NCI-H2081 (cell line): ENCODE measurements at places on chromosomes 5 and 9.

- no peak for DNase-seq
Observed at GRCh38 chr9:113634596-113635515, 171.3 kb downstream of the RGS3 start.

GRCh38 chr5:148179234-148179824, 11.0 kb downstream of the SPINK14 start:
- DNase-seq, result peak; percentile 54

GRCh38 chr5:150653762-150654556, 7.1 kb upstream of the MYOZ3 start:
- DNase-seq, result no peak

- DNase-seq, result no peak
Observed at GRCh38 chr9:89815061-89815902, 210.5 kb downstream of the GADD45G start.

- no peak for DNase-seq
Observed at GRCh38 chr9:130117816-130118632, 54.2 kb upstream of the NCS1 start.

GRCh38 chr5:144203750-144204596, 33.3 kb downstream of the KCTD16 start:
- peak; percentile 49 for DNase-seq

DNA sequence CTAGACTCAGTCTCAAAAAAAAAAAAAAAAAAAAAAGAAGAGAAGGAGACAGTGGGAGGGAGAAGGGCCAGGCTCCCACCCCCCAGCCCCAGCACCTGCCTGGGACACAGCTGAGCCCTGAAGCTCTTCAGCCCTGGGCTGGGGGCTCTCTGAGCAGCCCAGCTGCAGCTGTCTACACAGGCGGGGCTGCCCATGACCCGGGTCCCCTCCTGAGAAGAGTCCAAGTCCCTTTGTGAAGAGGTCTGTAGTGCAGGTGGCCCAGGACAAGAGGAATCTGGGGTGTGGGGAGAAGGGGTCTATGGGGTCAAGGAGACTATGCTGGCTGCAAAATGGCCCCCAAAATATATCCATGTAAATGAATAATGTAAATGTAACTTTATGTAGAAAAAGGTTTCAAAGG, 6.7 kb upstream of the LCN2 start:
- DNase-seq, result no peak

DNA sequence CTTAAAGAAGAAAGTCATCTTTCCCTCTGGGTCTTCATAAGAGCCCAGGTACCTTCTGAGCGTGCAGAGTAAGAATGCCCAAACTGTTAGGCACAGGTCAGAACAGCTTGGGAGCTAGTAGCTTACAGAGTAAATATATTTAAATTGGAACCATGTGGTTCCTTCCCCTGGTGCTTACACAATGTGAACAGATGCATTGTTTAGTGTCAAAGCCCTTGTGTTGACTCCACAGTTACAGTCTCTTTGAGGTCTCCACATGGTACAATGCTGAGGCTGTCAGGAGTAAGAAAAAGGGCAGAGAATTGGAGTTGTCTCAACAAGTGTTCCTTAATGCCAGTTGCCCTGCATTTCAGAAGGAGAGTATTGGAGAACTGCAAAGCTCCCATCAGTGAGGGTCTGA, 188.5 kb downstream of the PAPPA start:
- DNase-seq, result peak; percentile 69

DNA sequence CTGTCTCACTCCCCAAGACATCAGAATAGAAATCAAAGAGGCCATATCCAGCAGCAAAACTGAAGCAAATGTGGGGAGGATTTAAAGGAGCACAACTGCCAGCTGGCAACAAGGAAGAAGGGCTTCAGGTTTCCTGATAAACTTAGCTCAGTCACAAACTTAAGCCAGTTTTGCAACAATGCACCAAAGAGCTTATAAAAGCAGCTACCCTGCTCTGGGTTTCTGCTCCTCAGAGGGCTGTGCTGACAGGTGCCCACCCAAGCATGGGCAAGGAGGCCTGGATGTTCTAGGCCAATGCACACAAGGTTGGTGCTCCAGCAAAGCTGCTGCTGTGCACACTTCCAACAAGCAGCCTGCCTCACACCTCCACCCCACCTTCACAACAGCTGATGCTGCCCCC, 132.9 kb downstream of the SIL1 start:
- no peak for DNase-seq
